ENCODE measurements at places on chromosomes 2 and 18.
A peak's percentile ranks its signal among the peaks of the same experiment; 100 is the strongest.

GRCh38 chr2:112033600-112033999 is 21.5 kb upstream of the TMEM87B start:
- peak; percentile 22 for DNase-seq

DNA sequence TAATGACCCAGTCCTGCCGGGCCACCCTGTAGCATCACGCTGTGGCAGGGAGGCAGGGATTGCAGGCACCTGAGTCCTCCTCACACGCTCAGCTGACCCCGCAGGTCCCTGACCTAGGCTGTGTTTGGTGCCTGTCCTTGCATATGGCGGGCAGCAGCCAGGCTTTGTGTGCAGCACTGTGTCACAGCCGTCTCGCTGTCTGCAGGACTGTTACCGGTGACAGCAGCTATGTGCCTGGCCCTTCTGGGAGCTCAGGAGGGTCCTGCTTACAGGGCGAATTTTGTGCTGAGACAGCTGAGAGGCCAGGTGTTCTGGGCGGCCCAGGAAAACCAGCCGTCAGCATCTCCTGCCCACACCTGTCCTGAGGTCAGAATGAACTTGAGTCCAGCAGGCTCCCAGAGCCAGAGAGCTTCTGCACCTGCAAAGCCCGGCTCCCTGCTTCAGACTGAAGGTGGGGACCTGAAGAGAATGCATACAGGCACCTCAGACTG is 10.4 kb upstream of the ARID5A start:
- no peak for DNase-seq

DNA sequence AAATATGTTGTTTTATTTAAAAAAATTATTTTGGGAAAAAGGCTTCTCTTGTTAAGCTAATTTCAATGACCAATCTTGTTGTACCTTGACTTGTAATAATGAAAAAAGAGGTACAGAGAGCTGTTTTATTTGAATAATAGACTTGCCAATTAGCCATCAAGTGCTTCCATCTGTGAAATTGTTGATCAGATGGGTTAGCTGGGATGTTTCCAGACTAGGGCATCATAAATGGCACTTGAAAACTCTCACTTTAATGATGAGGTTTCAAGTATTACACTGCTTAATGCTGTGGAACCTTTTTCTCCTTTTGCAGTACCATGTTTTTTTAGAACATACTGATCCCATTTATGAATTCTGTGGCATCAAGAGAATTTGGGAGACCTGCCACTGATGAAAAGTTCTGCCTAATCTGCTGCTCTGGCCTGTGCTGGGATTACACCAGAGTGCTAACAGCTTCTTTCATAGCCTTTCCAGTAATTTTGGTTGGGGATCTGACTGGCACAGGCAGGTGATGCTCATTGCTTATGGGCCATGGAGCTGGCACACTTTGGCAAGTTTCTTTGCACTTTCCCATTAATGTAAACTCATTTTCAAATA is 24.2 kb downstream of the PSMD14 start:
- DNase-seq: peak; percentile 14

GRCh38 chr18:40866968-40867367 is 1088.1 kb upstream of the PIK3C3 start:
- no peak for DNase-seq

DNA sequence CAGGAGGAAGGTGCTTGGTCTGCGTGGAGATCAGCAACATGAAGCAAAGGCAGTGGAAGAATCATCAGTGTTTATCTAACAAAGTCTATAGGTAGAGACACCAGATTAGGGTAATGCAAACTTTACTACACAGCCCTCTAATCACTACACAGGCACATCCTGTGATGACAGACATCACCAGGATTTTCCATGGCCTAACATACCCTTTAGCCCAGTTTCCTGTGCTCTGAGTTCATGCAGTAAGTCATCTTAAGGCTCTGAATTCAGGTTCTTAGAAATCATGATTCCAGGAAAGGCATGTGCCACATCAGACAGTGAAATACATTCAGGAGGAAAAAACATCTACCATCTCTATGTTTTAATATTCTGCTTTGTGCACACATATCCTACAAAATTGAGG is 708.5 kb upstream of the SLC8A1 start:
- DNase-seq: no peak

GRCh38 chr2:223199531-223200515 is 147.8 kb downstream of the KCNE4 start:
- no peak for DNase-seq

DNA sequence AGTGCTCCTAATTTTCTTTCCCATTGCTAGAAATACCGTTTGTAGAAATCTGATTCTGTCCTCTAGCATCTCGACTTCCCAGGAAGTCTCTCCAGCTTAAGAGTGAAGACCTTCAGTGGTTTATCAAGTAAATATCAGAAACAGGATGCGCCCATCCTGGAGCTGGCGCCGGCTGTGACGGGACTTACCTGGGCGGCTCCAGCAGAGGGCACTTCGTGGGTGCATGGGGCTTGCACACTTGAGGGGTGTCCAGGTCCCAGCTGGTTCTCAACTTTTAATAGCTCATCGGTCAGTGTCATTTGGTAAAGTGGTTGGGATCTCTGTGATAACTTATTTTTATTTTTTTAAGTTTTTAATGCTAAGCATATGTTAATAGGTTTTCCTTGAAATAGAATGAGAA is 167.0 kb upstream of the TPO start:
- DNase-seq: no peak

DNA sequence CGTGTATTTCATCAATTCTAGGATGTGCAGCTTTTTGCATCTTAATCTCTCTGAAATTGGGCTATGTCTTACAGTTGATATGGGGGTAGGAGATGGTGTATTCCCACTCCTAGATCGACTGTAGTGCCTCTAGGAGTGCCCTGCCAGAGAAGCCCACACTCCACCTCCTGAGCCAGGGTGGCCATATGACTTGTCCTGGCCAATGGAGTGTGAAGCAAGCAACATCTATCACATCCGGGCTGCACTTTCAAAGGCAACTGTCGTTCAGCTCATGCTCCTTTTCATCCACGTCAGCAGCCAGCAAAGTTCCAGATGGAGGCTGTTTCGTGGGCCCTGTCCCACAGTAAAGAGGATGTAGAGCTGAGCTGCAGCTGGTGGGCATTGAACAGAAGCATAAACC is 149.4 kb upstream of the SLC1A4 start:
- DNase-seq: no peak

DNA sequence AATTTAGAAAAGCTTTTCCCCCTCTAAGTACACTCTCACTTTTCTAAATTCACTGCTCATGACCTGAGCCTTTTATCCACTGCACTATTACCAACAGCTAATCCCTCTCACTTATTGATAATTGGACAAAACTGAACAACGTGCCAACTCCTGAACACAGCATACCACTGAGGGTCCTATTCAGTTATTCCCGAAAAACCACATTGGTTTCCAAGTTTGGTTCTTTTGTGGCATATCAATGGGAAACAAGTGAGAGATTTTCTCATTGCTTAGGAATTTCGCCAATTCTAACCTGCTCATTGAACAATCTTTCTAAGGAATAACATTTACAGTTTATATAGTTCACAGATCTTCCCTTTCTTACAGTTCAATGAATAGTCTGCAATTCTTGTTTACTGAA is 977.4 kb downstream of the TMEM182 start:
- DNase-seq: no peak

DNA sequence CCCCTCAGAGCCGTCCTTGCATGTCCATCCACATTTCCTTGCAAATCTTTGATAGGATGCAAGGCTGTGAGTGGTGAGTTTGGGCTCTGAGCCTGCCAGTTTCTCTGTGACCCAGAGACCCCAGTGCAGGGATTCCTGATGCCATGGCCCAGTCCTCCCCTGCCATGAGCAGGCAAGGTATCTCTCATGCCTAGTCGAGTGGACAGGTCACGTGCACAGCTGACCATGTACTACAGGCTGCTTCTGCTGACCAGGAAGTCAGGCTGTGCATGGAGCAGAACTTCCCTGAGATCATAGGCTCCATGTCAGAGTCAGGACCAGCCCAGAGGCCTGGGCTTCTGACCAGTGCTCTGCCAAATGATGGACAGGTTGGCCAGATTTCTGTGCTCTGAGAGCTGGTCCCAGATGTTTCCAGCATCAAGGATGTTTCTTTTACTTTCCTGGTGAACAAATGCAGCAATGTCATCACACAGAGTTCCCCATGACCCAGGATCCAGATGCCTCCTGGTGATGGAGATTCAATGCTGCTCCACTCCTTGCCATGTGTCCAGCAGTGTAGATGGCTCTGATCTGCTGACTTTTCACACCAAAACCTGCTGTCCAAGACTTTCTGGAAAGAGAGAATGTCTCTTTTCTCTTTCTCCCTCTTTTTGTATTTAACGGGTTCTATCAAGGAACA is 321.6 kb upstream of the HS6ST1 start:
- DNase-seq: no peak

DNA sequence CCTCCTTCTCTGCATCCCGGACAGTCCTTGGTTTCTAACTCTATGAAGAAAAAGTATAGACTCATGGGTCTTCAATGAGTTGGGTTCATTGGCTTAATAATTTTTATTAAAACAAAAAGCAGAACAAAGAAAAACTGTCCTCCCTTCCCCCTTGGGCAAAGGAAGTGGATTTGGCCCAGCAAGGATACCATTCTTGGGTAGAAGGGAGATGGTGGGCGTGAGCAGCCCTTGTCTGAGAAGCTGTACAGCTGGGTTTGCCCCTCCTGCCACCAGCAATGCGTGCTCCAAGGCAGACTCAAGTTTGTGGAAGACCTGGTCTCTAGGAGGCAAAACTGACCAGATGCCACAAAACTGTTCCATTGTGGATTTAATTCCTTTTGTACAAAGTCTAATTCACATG is 12.7 kb downstream of the PCARE start:
- DNase-seq: no peak

DNA sequence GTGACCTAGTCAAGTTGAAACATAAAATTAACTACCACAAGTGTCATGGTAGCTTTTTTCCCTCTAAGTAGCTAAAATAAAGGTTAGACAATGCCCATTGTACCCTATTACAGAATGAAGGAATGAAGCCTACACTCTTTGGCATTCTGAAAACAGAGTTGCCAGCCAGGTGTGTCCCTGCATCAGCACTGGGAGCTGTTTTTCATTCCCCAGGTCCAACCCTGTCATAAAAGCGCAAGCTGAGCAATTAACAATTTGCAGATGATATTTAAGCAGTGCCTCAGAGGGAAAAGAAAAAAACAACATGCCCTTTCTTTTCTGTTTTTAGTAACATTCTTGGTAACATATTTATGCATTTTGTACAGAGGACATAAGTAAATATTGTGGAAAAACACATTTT is 46.8 kb upstream of the MGAT4A start:
- no peak for DNase-seq

GRCh38 chr2:217660423-217660822 is 342.4 kb downstream of the TNS1 start:
- no peak for DNase-seq

DNA sequence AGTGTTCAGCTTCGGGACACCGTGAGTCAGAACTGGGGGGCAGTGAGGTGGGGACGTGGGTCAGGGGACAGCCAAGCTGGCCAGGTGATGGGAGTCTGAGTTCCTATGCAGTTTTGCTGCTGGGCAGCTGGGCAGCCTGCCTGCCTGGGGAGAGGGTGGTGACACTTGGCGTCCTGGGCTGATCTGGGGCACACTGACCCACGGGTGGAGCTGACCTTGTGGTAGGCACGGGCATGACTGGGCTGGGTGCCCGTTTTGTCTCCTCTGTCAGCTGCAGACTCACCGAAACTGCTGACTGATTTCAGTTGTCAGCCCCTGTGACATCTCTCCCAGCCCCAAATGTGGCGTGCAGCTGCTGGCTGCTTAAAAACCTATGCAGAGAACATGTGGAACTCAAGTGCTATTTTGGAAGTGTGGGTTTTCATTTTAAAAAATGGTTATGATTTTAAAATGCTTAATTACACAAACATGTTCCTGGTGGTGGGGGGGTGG is 32.6 kb upstream of the E2F6 start:
- peak; percentile 97 for DNase-seq

DNA sequence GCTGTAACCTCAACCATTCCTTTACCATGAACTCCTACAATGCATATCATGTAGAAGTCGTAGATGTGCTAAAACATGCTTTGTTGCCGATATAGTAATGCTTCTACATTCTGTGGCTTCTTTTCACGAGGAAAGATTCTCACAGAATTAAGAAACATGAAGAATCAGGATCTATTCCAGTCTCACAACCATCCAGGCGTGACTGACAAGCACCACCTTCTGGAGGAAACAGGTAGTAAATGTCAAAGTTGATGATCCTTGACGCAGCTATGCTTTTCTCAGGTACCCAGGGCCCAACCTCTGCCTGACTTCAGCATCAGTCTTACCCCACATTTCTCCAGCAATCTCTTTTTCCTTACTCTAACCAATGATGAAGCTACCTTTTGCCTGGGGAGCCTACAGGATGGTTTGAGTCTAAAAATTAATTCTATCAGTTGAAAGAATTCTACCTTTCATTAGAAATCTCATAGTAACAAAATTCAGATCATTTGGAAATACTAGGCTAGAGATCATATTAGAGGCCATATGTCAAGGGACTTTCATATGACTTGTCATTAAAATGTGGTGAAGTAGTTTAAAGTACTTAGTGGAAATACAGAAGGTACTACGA is 123.3 kb upstream of the RND3 start:
- peak; percentile 71 for DNase-seq

- DNase-seq: no peak
These were observed 142.8 kb upstream of the ID2 start for GRCh38 chr2:8538931-8539621.

GRCh38 chr18:46398625-46399024 is 258.4 kb downstream of the LOXHD1 start:
- no peak for DNase-seq

DNA sequence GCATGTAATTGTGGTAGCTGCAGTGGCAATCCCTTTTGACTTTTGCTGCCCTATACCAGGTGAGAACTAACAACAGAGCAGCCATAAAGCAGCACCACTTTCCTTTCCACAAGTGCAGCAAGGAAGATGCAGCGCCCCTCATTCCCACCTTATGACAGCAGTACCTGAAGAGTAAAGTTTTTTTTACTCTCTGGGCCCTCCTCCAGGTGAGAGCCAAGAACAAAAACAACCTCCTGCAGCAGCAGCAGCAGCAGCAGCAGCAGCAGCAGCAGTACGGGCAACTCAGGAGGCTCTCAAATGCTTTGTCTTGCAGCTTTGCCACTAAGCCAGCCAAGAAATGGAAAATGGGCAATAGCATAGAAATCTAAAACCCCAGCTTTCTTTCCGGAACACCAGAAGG is 397.5 kb downstream of the FIGN start:
- DNase-seq: no peak

- peak; percentile 44 for DNase-seq
These were observed 2.4 kb downstream of the SMCHD1 start for GRCh38 chr18:2657788-2658458.

GRCh38 chr2:207054521-207054920 is 111.2 kb downstream of the KLF7 start:
- no peak for DNase-seq

- DNase-seq: no peak
These were observed 578.1 kb downstream of the PIK3C3 start for GRCh38 chr18:42533009-42533575.

- no peak for DNase-seq
These were observed 46.2 kb upstream of the NABP1 start for GRCh38 chr2:191631754-191632153.

GRCh38 chr2:126824663-126825062 is 74.0 kb upstream of the TEX51 start:
- DNase-seq: no peak

GRCh38 chr18:57833441-57834101 is 30.5 kb upstream of the ATP8B1 start:
- DNase-seq: peak; percentile 79

All from myocyte (in vitro differentiated cells).